Progenitor cell of endocrine pancreas (in vitro differentiated cells): ENCODE measurements at places on chromosomes 7 and 10.

DNA sequence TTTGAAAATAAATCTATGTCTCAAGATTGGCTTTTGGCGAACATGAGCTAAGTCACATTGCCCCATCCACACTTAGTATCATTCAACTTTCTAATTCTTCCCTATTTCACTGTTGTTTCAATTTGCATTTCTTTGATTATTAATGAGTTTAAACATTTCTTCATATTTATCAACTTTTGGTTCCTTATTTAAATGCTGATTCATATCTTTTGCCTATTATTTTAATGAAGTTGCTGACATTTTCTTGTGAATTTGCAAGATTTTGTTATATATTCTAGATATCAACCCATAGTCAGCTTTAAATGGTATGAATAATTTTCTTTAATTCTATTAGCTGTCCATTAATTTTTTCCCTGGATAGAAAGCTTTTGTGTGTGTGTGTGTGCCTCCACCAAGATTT lies 14.4 kb upstream of the TSGA13 start:
- DNase-seq: no peak

- no peak for DNase-seq
Measured at GRCh38 chr10:102555781-102556328, 52.1 kb downstream of the SUFU start.

- peak; percentile 78 for DNase-seq
Measured at GRCh38 chr7:98841179-98841997, 28.4 kb downstream of the TMEM130 start.

GRCh38 chr7:81871606-81872265 lies 101.9 kb upstream of the HGF start:
- no peak for DNase-seq

GRCh38 chr7:17130281-17131059 lies 168.0 kb upstream of the AHR start:
- DNase-seq: no peak

- DNase-seq: no peak
Measured at GRCh38 chr7:73801577-73801976, 29.2 kb upstream of the CLDN4 start.

DNA sequence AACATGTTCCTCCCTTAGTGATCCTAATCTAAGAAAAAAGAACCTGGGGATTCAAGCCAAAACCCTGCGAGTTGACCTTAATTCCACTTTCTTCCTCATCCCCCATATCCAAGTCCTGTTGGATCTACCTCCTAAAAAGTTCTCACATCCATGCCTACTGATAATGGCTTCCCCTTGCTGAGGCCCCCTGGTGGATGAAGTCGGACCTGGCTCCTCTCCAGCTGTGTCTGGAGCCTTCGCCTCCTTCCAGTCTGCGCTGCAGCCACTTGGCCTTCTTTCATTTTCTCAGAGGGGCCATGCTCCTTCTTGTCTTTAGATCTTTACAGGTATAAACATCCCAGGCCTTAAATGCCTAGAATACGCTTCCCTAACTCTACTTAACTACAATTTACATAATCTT lies 8.1 kb downstream of the PDE1C start:
- DNase-seq: peak; percentile 33

- DNase-seq: no peak
Measured at GRCh38 chr10:121926671-121927317, 1.0 kb downstream of the ATE1 start.

GRCh38 chr7:50825465-50825864 lies 42.8 kb upstream of the GRB10 start:
- no peak for DNase-seq

GRCh38 chr7:5824297-5824610 lies 42.8 kb upstream of the RNF216 start:
- no peak for DNase-seq

DNA sequence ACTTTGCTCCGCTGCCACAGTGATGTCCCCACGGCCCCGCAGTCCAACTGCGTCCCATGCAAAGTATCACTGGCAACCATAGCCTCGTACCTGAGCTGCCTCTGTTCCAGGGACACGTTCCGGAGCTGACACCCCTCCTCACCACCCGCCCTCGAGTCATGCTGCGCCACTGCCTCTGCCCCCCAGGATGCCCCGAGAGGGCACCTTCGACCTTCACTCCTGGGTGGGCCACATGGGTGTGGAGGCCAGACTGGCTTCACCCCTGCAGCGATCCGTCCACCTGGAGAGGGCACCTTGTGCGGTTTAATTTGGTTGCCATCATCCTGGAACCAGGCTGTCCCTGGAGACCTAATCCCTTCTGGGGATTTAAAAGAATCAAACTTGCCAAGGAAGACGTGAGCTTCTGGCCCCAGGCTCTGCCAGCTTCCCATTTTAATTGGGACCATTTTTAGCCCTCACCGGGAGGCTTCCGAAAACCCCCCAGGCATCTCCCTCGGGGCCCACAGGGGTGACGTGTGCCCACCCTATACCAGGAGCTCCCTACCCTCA lies 19.2 kb upstream of the TNRC18 start:
- no peak for DNase-seq

GRCh38 chr10:102859911-102860310 lies 5.9 kb downstream of the BORCS7 start:
- DNase-seq: no peak

GRCh38 chr10:6769704-6770417 lies 189.8 kb upstream of the PRKCQ start:
- no peak for DNase-seq

GRCh38 chr10:69412232-69412790 lies 4.4 kb downstream of the TACR2 start:
- no peak for DNase-seq

GRCh38 chr7:105218939-105219770 lies 169.6 kb downstream of the SRPK2 start:
- DNase-seq: no peak

DNA sequence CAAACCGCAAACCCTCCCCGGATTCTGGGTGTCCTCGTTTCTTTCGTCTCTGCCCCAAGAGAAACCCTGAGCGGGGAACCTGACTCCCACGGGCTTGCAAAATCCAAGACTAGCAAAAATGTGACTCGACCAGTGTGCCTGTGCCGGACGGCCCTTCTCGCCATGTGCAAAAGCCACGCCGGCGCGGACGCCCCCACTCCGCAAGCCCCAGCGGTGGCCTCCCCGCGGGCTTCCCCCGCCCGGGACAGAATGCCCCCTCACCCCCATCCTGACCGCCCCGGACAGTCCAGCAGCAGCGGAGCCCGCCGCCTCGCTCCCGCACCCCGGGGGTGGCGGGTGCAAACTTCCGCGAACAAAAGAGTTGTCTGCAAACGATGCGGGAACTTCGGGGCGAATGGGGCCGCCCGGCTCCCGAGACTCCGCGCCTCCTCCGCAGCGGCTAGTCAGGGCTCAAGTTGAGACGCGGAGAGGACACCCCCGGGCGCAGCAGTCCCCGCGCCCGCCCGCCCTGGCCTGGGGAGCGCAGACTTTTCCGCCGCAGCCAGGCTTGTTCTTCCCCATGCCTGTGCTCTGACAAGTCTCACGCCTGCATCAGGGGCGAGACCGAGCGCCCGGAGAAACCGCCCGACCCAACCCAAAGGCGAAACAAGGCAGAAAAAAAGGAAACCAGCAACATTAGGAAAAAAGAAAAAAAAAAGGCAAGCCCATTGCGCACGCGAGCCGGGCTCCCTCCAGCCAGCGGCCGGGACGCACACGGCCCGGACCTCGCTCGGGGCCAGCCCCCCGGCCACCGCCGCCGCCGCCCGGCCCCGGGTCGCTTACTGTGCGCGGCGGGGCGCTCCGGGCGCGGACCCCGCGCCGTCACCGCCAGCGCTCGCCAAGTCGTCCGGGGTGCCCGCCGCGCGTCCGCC lies 732 bp downstream of the FAM53B start:
- no peak for DNase-seq

DNA sequence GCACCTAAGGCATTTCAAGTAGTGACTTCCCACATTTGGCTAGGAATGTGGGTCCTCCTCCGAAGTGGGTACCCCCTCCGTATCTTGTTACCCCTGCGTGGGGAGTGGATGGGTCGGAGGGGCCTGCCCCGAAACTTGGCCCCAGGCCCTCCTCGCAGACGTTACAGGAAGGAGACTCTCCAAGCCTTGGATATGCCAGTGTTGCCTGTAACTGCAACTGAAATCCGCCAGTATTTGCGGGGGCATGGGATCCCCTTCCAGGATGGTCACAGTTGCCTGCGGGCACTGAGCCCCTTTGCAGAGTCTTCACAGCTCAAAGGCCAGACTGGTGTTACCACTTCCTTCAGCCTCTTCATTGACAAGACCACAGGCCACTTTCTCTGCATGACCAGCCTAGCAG lies 823 bp downstream of the TWNK start:
- DNase-seq: no peak

- no peak for DNase-seq
Measured at GRCh38 chr10:66928776-66929175, 2.9 kb downstream of the LRRTM3 start.

DNA sequence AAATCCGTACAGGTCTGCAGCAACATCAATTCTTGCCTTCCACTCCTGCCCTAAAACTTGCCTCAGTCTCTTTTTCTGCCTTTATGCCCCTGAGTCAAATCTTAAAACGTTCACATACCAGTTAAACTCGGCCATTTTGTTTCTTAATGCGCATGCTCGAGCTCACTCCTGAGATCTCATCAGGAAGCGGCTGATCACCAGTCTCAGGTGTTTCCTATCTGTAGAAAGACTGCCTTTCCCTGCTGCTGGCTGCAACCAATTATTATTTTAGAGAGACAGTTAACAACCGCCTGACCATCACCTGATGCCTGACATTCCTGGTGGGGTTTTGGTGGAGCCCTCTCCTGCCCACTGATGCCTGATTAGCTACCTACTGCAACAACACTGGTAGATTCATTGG lies 70.2 kb upstream of the TMEM140 start:
- DNase-seq: no peak

DNA sequence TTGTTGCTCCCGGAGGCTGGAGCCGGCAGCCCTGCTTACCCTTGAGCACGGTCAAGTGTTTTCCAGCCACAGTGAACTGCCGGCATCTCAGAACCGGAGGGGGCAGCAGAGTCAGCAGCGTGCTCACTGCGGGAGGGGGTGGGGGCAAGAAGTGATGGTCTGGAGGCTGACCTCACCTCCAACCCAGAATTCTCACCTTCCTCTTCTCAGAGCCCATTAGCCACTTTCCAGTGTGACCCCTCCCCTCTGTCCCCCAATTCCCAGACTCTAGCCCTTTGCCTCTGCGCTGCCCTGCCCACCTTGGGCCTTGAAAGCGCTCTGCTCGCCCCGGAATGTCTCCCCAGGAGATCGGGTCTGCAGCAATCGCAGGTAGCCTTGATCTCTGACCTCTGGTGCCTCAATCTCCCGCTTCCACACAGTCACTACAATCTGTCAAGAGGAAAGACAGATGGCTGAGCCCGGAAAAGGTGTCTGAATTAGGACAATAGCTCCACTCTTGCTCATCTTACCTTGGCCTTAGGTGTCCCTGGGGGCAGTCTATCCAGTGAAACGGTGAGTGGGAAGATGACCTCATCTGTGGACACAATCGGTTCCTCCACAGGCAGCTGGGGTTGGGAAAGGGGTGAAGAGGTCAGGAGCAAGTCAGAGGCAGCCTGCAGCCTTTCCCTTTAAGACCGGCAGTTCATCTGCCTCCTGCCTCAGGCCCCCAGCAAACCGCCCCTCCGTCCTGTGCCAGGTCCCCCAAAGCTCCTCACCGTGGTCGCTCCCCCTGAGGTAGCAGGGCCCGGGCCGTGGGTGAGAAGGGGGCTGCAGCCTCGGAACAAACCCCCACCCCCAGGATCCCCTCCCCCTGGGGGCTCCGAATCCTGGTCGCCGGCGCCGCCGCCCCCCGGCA lies 942 bp downstream of the TRAPPC14 start:
- no peak for DNase-seq

DNA sequence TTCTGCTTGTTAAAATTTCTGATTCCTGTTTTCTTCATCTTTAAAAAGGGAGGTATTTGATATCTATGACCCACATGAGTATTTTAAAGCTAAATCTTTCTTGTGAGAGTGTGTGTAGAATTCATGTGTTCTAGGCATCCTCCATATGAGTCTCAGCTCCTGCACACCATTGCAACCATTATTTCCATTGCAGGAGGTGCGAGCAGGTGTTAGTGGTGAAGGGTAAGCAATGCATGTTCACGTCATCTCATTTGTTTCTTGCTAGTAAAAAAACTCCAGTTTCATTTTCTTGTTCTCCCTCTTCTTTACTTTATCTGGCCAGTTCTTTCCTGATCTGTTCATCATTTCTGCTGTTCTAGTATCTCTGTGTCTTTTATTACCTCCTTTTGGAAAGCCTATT lies 100.5 kb downstream of the ADRA2A start:
- no peak for DNase-seq

DNA sequence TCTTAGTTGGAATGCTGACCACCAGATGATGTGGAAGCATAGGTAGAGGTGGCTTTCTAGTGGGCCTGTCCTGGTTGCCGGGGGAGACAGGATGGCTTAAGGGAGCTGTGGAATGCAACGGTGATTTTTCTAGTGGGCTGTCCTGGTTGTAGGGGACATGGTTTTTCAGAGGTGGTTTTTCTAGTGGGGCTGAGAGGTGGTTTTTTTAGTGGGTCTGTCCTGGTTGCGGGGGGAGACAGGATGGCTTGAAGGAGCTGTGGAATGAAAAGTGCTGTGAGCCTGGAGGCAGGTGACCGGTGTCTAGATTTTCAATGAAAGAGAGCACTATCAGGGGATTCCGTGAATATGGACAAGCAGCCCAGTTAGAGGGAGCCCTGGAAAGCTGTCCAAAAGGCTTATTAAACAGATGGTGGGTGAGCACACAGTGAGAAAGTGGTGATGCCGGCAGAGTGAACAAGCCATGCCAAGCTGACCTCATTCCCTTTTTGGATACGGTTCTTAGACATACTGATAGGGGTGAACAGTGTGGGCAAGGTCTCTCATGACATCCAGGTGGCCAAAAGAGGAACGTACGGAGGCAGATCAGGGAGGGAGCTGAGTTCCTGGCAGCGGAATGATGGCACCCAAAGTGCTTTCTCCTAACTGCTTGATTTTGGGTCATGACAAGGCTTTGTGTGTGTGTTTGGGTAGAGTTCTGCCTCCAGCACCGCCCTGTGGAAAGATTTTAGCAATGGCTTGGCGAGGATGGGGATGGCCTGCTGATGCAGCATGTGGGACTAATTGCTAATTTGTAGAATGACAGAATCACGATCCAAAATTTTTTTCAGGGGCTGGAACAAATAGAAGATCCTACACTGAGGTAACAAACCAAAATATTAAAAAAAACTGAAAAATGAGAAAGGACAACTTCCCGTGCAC lies 126.6 kb downstream of the TMEM178B start:
- no peak for DNase-seq

- no peak for DNase-seq
Measured at GRCh38 chr7:121330053-121330833, 1.4 kb downstream of the WNT16 start.

- no peak for DNase-seq
Measured at GRCh38 chr7:113200281-113200680, 81.9 kb upstream of the SMIM30 start.

- no peak for DNase-seq
Measured at GRCh38 chr7:132558815-132559214, 17.5 kb downstream of the PLXNA4 start.

- DNase-seq: no peak
Measured at GRCh38 chr10:58275261-58275660, 6.3 kb downstream of the CISD1 start.
